Activated naive CD4-positive, alpha-beta T cell treated with anti-CD3 and anti-CD28 coated beads, Interleukin-2, amount 50 U/mL, for 16 hours (primary cell): ENCODE measurements at places on chromosomes 7 and 10.
A peak's percentile ranks its signal among the peaks of the same experiment; 100 is the strongest.

DNA sequence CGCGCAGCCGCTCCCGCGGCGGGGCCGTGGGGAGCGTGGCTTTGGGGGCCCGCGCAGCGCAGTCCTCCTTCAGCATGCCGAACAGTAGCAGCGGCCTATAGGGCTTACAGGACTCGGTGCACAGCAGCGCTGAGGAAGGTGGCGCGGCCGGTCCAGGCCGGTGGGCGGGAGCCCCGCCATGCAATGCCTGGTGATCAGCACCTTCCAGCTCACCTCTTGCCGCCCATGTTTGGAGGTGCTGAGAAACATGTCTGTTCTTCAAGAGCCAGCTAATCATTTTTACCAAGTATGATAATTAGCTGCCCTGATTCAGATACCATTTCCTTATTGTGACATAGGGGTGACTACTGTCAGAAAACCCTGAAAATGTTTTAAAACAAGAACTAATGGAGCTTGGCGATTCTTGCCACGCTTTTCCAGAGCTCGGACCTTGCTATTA, 33.5 kb upstream of the SFTPD start:
- no peak for DNase-seq

DNA sequence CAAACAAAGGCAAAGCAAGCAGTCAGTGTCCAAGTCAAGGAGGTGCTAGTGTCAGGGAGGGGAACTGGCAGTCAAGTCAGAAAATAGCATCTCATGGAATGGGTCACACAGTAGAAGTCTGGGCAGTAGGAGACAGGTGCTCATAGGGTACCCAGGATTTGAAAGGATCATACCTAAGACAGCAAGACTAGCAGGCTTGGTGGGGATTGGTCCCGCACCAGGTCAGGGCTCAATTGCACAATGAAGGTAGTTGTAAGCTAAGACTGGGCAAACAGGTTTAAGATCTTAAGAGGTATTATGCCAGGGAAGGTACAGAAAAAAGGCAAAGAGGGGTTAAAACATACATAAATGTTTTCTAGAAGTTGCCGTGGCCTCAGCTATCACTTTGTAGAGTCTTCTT, 181.4 kb upstream of the ETV1 start:
- no peak for DNase-seq

DNA sequence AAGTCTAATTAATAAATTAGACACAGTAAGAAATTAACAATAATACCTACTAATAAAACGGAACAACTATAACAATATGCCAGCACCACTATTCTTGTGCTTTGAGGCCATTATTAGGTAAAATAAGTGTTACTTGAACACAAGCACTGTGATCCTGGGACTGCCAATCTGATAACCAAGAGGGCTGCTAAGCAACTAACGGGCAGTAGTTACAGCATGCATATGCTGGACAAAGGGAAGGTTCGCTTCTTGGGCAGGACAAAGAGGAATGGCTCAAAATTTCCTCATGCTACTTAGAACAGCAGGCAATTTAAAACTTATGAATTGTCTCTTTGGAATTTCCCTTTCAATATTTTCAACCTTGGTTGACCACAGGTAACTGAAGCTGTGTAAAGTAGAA, 718.6 kb downstream of the SORCS3 start:
- no peak for DNase-seq

DNA sequence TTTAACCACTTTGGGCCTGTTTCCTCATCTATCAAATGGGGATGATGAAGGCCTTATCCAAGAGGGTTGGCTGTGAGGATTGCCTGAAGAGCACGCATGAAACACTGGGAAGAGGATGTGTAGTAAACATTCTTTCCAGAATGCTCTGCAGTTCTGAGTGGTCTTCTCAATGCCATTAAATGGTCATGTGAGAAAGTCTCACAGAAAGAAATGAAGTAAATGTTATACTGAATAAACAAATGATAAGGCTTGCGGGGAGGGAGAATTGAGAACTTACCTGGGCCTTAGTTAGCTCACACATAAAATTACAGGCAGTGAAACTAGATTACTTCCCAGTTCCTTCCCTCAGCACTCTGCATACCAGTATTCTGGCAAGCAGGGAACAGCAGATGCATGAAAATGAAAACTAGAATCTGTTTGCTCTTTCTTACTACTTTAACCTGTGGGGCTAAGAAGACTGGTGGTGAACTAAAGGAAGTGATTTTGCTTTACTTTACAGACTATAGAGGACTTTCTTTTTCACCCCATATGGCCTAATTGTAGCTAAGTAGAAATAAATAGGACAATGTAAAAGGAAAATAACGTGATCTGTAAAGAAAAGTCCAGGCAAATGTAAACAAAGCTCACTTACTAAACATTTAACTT, 135.3 kb upstream of the CCDC6 start:
- no peak for DNase-seq

GRCh38 chr7:150947241-150947745, 30.8 kb downstream of the KCNH2 start:
- peak; percentile 9 for DNase-seq

- no peak for DNase-seq
Observed at GRCh38 chr7:110090110-110090820, 1000.7 kb upstream of the LRRN3 start.

- DNase-seq = no peak
Observed at GRCh38 chr7:157300369-157300825, 36.4 kb upstream of the DNAJB6 start.

DNA sequence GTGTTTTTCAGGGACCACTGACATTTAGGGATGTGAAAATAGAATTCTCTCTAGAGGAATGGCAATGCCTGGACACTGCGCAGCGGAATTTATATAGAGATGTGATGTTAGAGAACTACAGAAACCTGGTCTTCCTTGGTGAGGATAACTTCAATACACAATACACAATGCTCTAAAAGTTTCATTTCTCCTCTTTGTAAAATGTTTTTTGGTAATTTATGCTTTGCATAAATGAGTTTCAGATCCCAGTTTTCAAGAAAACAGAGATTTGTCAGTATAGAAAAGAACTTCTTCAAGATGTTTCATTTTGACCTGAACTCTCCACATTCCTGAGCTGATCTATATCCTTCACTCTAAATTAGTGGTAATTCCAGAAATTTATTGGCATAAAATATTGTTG, 14.2 kb downstream of the ZNF92 start:
- no peak for DNase-seq

GRCh38 chr7:151382079-151382885, 27.6 kb downstream of the WDR86 start:
- no peak for DNase-seq

GRCh38 chr10:22803261-22803885, 89.0 kb upstream of the PIP4K2A start:
- DNase-seq = no peak

GRCh38 chr10:77565590-77566023, 72.0 kb downstream of the KCNMA1 start:
- no peak for DNase-seq

- DNase-seq = no peak
Observed at GRCh38 chr7:98110249-98111022, 3.8 kb downstream of the LMTK2 start.

DNA sequence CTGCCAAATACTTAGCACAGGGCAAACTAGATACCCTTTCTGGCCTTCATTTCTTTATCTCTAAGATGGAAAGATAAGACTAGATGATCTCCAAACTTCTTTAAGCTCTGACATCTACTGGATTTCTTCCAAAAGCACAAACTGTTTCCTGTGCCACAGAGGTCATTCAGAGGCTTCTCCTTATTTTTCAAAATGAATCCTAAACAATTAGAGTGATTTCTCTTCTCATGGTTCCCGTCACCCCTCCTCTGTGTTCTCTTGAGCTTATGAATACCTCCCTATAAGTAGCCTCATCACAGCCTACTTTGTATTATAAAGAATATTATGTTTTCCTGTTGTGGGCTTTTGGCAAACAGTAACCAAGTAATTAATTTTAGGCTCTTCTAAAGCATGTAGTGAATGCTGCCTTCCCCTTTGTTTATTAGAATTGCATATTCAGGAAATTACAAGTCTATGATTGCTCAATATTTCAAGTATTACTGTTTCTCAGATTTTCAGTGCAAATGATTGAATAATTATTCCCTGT, 179.5 kb downstream of the REEP3 start:
- no peak for DNase-seq

DNA sequence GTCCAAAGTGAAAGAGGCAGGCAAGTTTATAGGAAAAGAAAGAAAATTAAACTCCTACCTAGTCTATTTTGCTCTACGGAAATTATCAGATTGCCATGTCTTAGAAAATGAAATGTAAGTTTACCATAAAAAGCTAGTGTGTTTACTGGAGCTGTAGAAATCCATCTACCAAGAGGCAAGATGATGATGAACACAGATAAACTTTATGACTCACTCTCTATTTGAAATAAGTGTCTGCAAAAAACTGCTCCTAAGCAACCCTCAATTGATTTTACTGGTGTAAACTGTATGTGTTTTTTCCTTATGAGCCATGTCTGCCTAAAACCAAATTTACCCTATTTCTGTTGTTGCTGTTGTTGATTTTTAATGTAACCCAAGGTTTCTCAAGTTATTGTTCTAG, 73.8 kb upstream of the TMEM106B start:
- no peak for DNase-seq

GRCh38 chr10:31131251-31131650, 99.6 kb upstream of the ZNF438 start:
- DNase-seq = no peak

GRCh38 chr10:4109469-4109868, 324.5 kb upstream of the KLF6 start:
- no peak for DNase-seq

DNA sequence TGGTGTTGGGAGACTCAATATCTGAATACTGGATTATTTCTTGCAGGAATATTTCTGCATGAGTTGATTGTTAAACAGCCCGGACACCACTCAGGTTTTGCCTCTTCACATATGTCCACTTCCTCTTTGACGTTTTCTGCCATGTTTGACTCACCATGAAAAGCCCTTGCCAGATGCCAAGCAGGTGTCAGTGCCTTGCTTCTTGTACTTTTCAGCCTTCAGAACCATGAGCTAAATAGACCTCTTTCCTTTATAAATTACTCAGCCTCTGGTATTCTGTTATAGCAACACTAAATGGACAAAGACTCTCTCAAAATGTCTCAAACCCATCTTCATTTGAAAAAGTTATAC, 24.7 kb upstream of the MACC1 start:
- no peak for DNase-seq

DNA sequence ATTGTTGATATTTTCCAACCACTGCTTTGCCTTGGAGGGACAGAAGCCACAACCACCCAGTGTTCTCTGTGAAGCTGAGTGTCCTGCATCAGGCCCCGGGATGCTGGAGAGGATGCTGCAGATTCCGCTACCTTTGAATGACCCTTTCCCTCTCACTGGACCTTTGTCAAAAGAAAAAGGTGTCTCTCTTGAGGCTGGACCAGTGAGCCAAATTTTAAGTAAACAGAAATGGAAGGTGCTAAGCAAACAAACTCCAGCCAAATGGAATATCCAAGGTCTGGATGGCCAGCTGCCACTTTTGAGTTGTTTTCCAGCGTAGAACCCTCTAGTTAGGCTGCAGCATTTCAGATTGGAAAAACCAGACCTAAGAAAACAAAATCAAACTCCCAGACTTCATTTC, 145.5 kb downstream of the TRIL start:
- DNase-seq = no peak

DNA sequence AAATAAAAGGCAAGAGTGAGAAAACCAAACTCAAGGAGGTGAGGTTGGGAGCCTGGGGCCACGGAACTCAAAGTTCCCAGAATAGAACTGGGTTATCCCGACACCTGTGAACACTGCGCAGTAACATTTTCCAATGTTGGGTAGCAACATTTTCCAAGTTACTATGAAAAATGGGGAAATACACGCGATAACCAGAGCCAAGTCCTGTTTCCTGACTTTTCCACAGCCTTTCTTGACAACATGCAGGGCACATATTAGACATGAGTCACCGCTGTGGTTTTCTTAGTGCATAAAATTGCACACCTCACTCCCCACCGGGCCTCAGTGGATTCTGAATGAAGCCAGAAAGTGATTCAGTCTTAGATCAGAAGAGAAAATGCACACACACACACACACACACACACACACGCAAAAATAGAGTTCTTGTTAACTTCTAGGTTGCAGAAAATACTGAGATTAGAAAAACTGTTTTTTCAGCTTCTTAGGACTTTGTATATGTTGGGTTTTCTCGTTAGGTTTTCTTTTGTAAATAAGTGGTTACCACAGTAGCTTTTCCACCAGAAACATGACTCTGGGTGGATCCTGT, 70.0 kb downstream of the CAMK1D start:
- DNase-seq = peak; percentile 61

- no peak for DNase-seq
Observed at GRCh38 chr10:127940866-127941640, 34.1 kb downstream of the PTPRE start.

GRCh38 chr7:99005776-99006175, 127.4 kb downstream of the TRRAP start:
- no peak for DNase-seq

- no peak for DNase-seq
Observed at GRCh38 chr7:111140091-111140865, 49.4 kb downstream of the LRRN3 start.

GRCh38 chr10:75250934-75251333, 15.2 kb upstream of the COMTD1 start:
- no peak for DNase-seq

GRCh38 chr10:125003901-125004467, 62.1 kb downstream of the ZRANB1 start:
- no peak for DNase-seq

DNA sequence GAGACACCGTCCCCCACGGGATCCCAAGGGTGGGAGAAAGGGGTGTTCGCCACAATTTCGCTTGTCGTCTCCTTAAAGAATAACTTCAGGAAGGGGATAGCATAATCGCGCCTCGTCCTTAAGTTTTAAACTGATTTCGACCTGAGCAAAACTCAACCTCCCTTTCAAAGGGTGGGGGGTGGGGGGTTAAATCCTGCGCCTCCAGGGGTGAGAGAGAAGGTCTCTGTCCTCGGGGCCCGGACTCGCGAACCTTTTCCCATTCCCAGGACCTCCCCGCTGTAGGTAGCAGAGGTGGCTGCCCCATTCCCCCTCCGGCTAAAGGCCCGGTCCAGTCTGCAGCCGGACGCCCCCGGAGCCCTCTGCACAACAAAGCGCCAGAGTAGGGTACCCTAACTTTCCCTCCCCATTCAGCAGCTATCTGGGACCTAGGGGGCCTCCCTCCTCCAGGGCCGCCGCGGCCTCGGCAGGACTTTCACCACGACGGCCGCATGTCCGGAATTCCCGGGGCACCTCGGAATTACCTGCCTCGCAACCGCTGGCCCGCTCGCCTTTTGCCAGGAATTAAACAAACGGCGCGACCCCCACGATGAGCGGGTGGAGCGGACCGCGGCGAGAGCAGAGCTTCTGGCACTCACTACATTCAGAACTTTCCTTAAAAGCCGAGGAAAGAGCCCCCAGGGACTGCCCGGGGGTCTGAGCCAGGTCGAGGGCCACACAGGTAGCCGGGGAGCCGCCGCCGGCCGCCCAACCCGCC, 1.7 kb downstream of the CDK6 start:
- peak; percentile 23 for DNase-seq

DNA sequence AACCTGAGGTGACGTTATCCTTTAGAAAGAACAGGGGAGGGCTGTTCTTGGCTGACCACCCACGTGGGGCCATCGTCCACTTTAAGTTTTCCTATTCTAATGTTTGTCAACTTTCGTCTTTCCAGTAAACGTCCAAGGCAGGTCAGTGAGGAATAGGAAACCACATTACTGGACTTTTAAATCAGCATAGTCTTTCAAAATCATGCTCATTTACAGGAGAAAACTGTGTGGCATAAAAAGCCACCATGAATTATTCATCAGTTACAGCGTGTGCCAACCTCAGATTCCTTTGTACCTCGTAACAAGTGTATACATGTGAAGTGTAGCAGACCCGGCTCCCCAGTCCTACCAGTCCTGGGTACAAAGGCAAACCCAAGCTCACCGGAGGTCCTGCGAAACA, 25.1 kb upstream of the ABLIM1 start:
- no peak for DNase-seq
